NCI-H1092 (cell line): ENCODE measurements at places on chromosomes 5 and 9.

DNA sequence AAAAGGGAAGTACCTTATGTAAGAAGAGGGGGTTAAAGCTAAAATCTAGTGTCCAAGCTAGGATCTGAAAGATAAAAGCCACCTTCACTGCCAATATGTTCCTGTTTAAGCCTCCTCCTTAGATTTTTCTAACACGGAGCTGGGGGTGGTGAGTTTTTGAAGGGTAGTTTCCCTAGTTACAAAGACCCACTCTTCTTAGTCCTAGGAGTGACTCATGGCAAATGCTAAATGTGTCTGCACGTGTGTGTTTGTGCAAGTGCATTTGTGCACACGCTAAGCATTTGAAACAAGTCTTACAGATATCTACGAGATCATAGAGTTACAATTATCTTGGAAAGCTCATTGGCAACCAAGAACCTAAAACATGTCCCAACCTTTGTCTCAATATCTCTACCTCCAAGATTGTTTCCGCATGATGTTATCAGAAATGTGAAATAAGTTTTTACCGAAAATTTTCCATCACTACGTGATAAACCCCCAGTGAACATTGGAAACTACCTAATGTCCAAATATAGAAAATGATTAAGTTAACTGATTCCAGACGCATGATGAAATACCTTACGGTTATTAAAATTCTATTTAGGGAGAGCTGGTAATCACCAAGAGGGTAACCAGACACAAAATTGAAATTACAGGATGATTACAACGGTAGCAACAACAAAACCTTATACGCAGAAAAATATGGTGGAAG, 78.0 kb upstream of the HRH2 start:
- no peak for DNase-seq

GRCh38 chr9:18492612-18493011, 18.7 kb downstream of the ADAMTSL1 start:
- no peak for DNase-seq

GRCh38 chr9:134722120-134722701, 80.6 kb downstream of the COL5A1 start:
- DNase-seq: no peak

DNA sequence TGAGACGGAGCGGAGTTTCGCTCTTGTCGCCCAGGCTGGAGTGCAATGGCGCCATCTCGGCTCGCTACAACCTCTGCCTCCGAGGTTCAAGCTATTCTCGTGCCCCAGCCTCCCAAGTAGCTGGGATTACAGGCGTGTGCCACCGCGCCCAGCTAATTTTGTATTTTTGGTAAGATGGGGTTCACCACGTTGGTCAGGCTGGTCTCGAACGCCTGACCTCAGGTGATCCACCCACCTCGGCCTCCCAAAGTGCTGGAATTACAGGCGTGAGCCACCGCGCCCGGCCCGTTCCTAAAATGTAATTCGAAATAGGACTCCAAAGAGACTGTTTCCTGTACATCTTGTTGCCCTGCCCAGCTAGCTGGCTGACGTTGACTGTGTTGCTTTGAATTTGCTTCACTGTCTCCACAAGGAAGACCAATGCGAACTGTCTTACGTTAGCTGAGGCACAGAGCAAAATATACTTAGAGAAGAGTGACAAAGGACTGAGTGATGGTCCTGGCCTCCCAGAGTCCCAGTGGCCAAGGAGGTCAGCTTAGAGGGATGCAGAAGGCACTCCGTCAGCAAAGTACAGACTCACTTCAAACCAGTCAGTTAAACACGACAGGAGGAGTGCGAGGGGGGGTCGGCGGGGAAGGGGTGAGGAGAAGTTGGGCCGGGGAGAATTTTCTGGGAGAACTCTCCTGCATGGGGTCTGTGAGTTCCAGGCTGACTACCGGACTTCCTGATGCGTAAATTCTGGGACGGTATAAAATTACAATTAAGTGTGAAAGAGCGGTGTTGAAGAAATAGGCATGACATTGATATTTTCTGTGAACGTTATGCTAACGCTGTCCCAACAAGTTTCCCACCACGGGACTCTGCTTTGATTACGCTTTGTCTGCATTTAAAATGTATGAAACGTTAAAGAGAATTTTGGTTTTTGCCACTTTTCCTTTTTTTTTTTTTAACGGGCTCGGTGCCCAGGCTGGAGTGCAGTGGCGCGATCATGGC, 6.8 kb upstream of the TRIM41 start:
- no peak for DNase-seq

DNA sequence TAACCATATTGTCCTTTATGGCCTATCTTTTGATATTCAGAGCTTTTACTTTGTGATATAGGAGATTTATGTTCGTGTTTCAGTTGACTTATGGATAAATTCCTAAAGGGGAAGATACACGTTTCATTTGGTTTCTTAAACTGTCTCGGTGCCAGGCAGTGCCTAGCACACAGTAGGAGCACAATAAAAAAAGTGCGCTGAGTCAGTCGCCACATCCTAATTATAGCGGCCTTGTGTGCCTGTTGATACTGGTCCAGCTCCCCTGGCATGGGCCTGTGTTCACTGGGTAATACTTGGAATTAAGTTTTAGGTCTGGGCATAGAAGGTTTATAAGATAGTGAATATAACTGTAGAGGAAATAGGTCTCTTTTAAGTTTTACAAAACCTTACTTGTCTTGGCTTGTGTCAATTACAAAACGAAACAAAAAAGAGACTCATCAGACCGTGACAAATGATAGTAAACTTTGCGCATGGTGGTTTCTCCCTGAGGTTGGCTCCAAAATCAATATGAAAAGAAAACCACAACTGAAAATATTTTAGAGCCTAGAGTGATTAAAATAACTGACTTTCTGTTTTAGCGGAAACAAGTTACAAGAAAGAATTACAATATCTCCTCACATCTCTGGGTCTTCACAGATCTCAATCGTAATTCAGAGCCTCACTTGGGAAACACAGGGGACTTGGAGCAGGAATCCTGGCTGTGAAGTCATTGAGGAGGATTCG, 84.8 kb downstream of the MVB12B start:
- DNase-seq: no peak

GRCh38 chr5:14749579-14750101, 85.1 kb downstream of the OTULIN start:
- no peak for DNase-seq

DNA sequence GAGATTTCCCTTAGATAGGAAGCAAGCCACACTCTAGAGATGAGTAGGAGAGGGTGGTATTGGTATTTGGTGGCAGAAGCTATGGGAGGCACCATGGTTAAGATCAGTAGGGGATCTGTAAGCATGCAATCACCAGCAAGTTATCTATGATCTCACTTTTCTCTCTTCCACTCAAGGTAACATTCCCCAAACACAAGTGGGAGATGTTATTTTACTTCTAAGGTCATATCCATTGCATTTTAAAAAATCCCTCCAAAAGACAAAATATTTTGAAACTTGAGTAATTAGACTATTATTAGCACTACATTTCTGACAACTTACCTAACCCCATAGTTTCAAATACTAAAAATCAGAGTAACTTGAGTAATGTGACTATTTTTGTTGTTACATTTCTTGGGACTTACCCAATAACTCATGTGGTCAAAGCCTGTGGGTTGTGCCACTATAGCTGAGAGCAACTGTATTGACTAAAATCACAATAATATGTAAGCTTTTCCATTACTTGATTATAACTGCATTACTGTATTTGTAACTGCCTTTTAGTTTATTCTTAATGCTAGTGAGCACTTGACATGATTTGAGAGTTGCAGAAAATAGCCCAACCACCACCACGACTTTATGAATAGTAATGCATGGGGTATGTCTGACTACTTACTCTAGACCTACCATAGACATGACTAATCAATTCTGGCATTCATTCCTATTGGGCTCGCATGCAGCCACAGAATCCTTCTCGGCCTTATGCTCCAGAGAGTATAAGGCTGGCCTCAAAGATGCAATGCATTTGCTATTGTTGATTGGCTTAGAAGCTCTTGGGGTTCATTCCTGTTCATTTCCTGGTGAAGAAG, 264.7 kb downstream of the TRIM32 start:
- DNase-seq: no peak
